ENCODE measurements at places on chromosomes 3 and 15.

DNA sequence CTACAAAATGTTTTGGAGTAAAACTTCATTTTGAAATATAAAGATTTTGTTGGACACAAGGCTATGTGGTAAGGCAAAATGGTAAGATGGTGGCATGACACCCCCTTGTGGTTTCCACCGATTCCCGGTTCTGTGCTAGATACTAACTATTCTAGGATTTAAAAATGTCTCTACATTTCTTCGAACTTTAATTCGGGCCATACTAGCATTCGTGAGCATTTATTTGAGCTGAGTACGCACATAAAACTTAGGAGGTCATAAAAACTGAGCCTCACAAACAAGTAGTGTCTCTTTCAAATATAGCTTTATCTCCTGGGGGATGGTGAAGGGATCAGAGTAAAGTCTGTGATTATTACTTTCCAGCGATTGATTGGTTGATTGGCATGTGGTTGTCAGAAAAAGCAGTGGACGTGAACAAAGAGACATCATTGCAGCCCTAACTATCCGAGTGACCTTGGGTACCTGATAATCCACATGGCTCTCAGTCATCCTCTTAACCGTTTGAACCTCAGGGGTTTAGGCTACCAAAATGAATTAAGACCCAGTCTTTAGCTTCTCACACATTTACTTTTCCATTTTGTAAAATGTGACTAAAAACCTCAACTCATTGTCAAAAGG is 1.1 kb upstream of the ZNF639 start:
- no peak for DNase-seq

DNA sequence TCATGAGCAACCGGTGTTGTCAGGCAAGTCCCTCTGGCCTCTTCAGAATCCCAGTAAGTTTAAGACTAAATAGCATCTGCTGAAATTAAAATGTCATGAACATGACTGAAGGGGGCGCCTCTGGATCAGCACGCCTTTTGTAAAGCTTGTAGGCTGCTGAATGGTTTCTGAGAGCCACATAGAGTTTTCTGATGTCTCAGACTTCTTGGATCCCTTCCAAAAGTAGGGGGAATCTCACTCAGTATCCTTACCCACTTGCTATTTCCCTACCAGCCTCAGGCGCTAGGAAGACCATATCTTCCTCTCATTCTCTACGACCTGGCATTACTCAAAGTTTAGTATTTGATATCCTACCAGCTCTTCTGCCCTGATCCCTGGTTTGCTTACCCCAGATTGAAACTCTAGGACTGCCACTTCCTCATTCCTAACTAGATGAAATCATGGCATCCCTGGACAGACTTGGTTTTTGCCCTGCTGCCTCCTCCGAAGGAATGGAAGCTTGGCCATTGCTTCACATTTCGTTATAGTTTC is 62.7 kb upstream of the CD47 start:
- peak; percentile 50 for DNase-seq

DNA sequence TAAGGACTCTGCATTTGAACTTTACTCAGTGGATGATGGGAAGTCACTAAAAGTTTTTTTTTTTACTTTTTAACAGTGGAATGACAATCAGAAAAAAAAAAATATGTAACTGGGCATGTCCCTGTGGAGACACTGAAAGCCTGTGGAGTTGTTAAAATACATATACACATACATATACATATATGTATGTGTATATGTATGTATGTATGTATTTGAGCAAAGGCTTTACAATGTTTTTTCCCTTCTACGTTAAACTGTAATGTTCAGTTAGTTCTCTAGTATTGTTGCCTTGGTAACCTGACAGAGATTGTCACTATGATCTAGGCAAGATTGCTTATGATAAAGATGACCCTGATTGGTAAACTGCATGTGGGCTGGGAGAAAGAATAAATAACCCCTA is 30.3 kb downstream of the NSUN3 start:
- no peak for DNase-seq

GRCh38 chr3:123008840-123009239 is 18.7 kb downstream of the SEMA5B start:
- no peak for DNase-seq

- no peak for DNase-seq
Observed at GRCh38 chr15:91522605-91523332, 330.7 kb upstream of the SLCO3A1 start.

GRCh38 chr15:28003302-28004037 is 95.6 kb downstream of the OCA2 start:
- no peak for DNase-seq

GRCh38 chr3:129366312-129366831 is 62.1 kb downstream of the EFCAB12 start:
- no peak for DNase-seq

GRCh38 chr3:127746400-127747057 is 73.8 kb downstream of the ABTB1 start:
- DNase-seq: no peak

DNA sequence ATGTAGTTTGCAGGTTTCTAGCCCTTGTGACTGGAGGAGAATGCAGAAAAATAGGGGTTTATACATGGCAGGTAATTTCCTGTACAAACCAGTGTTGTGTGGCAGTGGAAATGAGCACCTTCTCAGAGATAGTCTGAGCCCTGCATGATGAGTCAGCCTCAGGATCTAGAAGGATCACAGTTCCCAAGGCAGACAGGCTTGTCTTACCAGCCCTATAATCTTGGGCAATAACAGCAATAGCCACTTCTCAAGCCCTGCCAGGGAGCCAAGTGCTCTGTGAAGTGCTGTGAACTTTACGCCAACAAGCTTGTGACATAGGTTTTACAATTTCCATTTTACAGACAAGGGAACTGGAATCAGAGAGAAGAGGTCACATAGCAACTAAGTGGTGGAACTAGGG is 89.4 kb downstream of the CD47 start:
- DNase-seq: no peak

- DNase-seq: no peak
Observed at GRCh38 chr3:170420307-170420821, 1.7 kb downstream of the CLDN11 start.

- DNase-seq: no peak
Observed at GRCh38 chr3:2967871-2968270, 142.3 kb downstream of the IL5RA start.

- no peak for DNase-seq
Observed at GRCh38 chr3:177618873-177619733, 421.8 kb upstream of the TBL1XR1 start.

- DNase-seq: no peak
Observed at GRCh38 chr3:69560116-69560515, 174.2 kb upstream of the FRMD4B start.

DNA sequence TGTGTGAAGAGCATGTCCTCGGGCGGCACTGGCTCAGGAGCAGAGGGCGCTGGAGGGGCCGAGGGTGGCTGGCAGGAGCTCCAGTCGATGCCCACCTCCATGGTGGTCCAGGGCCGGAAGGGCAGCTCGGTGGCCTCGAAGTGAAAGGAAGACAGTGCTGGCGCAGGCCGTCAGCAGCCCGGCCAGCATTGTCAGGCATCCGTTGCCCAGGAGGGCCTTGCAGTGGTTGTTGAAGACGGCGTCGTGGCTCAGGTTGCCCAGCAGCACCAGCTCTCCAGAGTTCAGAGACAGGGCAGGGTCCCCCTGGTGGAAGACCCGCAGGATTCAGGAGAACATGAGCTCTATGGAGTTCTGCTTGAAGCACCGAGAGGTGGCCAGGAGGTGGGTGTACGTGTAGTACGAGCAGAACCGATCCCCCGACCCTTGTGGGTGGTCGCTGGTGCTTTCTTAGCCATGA is 16.5 kb upstream of the SIAH2 start:
- DNase-seq: no peak

- no peak for DNase-seq
Observed at GRCh38 chr3:71636482-71636881, 53.0 kb upstream of the FOXP1 start.

GRCh38 chr3:14652-15051 is 181.9 kb upstream of the CHL1 start:
- no peak for DNase-seq

GRCh38 chr15:57503911-57504598 is 87.6 kb upstream of the MYZAP start:
- DNase-seq: no peak

GRCh38 chr3:1571736-1572135 is 478.9 kb downstream of the CNTN6 start:
- no peak for DNase-seq

- DNase-seq: no peak
Observed at GRCh38 chr3:43953814-43954692, 263.3 kb downstream of the ABHD5 start.

Data from activated CD8-positive, alpha-beta memory T cell treated with anti-CD3 and anti-CD28 coated beads, Interleukin-2, amount 50 U/mL, for 4 hours (primary cell).